ENCODE measurements at places on chromosomes 6 and 20.

GRCh38 chr6:12075067-12075563 is 63.0 kb downstream of the HIVEP1 start:
- no peak for DNase-seq

- DNase-seq = no peak
Measured at GRCh38 chr20:44496976-44497375, 21.3 kb downstream of the TTPAL start.

DNA sequence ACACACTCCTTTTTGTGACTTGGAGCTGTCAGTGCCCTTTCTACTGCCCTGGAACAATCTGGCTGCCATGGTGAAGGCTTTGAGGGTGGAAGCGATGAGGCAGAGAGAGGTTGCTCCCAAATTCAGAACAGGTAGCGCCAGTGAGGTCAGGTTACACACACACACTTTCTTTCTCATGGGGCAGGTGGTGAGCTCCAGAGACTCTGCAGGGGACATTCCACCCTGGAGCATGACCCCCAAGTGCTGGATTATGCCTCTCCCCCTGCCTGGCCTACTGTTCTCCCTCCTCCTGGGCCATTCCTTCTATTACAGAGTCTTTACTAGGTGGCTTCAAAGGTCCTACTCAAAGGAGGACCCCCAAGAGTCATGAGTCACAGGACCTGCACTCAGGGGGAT is 98.0 kb downstream of the EYA2 start:
- no peak for DNase-seq

- no peak for DNase-seq
Measured at GRCh38 chr20:38917657-38918056, 8.6 kb upstream of the FAM83D start.

DNA sequence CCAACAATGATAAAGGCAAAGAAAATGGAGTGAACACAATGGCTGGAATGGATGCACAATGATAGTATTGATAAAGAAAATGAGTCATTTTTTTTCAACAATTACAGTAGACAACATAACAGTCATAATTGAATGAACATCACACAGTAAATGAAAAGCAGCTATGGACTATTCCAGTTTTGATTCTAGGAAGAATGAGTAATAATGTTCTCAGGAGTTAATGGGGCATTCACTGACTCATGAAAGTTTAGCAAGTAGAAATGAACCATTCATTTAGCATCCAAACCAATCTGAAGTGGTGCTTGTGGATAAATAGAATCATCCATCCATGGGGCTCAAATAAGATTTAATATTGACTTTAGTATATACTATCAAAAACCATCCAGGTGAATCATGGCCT is 1029.5 kb upstream of the GJE1 start:
- no peak for DNase-seq

DNA sequence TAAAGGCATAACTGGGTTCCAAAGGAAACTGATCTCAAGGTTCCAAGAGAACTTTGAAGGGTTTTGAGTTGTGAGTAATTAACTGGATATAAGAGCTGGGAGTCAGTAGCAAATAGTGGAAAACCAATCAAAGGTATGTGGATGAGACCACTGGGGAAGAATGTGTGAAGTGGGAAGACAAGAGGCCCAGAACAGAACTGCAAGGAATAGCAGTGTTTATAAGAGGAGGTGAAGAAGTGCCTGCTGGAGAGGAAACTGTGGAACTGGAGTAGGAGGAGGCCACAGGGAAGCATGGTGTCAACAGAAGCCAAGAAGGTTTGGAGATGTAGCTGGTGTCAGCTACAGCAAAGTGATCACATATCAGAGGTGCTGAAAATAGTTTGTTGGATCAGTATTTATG is 18.7 kb upstream of the HDAC2 start:
- DNase-seq = no peak

DNA sequence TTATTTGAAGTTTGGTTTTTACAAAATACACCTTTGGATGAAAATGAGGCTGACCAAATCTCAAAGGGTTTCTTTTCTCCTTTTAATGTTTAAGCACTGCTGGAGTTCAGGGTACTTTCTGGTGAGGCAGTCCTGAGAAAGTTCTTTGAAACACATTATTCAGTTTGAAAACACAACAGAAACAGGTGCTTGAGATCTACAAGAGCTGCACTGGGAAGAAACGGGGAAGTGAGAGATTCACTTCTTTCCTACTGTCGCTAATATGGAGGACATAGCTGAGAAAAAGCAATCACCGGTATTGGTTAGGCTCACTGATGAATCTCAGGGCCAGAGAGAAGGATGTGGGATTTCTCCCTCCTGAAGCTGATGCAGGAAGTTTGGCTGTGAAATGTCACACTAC is 22.9 kb upstream of the TMEM170B start:
- DNase-seq = no peak

GRCh38 chr6:138727182-138727581 is 46.4 kb upstream of the CCDC28A start:
- no peak for DNase-seq

DNA sequence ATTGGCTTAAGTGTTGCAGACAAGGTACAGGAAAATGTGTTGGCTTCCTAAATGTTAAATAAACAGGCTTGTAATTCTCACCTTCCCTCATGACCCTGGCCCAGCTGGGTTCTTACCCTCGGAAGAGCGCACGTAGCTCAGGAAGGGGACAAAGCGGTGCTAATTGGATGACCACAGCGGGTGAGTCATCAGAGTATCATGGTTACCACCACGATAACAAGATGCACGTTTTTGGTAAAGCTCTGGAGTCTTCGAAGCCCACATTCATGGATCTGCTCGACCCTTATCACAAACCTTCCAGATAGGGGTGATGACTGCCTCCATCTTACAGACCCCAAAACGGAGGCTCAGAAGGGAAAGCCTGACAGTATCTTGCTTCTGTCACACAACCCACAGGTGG is 32.8 kb downstream of the APCDD1L start:
- DNase-seq = no peak

DNA sequence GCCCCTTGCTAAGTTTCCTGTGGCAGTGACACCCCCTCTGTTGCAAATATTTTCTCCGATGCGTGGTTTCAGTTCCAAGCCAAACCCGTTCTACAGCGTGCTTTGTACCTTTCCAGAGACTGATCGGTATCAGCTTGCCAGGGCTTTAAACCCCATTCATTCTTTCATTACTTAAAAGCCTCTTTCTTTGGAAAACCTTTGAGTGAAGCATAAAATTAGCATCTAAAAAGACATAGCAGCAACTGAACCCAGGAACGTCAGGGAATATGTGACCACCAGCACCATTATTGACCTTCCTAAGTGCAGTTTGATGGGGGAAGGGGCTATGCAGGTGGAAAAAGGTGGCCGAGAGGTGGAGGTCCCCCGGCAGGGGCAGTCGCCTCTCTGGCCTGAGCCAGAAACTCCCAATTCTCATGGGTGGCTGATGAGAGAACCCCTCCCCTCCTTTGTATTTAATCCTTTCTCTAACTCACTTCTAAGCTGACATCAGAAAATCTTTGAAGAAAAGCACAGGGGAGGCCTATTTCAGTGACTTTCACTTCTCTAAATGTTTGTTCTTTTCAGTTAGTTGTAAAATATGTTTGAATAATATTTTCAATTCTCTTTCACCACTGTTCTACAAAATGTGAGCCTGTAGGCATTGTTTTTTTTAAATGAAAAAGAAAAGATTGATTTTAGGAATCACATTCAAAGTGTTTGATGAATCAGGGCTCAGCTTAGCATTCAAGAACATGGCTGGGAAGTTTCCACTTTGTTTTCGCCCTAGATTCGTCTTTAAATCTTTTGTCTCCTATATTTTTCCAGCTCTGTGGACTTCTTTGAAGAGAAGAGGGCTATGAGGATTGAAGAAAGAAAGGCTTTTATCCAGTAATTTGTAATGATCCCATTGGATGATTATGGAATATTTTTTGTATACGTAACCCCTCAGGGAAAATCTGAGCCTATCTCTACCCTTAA is 89.2 kb downstream of the RSPH3 start:
- DNase-seq = no peak

Measured in T-helper 22 cell (primary cell).